ENCODE measurements at places on chromosomes 12 and 14.
A peak's percentile ranks its signal among the peaks of the same experiment; 100 is the strongest.

GRCh38 chr12:105245291-105245690 lies 9.3 kb upstream of the APPL2 start:
- no peak for DNase-seq

DNA sequence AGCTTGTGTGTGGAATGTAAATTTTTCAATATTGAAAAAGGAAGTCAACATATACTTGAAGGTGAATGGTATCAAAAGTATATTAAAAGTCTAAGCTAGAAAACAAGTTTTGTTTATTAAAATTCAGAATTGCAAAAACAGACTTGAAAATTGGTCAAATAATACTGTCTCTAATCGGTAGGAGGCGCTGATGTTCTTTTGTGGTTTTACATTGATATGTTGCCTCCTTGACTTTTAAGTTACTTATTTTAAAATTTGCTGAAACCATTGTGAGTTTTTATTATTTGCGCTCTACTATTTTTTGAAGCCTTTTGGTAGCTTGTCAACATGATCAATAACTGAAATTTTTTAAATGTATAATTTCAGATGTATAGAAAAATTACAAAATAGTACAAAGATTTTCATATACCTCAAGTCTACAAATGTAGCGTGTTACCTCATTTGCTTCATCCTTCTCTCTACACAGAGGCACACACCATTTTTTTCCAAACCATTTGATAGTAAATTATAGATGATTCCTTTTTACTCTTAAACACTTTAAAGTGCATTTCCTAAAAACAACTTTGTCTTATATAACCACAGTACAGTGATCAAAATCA lies 6.9 kb downstream of the RTRAF start:
- no peak for DNase-seq

- no peak for DNase-seq
Measured at GRCh38 chr14:51938137-51938536, 51.2 kb upstream of the RTRAF start.

- DNase-seq, result no peak
Measured at GRCh38 chr12:113238309-113238708, 17.0 kb downstream of the TPCN1 start.

DNA sequence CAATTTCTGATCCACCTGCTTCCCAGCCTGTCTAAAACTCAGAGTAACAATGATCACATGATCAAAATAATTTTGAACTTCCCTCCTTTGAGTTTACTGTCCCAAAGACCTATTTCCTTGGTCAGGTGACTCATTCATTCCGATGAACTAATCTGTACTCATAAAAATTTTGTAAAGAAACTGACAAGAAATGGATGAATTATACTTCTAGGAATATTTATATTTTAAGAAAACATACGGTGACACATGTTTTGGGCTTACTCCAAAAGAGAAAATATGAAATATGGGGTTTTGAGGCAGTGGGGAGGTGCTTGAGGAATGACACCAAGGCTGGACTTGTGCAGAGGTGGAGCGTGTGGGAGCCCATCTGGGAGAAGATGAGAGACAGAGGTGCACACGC lies 42.0 kb downstream of the GUCY2C start:
- DNase-seq, result no peak

DNA sequence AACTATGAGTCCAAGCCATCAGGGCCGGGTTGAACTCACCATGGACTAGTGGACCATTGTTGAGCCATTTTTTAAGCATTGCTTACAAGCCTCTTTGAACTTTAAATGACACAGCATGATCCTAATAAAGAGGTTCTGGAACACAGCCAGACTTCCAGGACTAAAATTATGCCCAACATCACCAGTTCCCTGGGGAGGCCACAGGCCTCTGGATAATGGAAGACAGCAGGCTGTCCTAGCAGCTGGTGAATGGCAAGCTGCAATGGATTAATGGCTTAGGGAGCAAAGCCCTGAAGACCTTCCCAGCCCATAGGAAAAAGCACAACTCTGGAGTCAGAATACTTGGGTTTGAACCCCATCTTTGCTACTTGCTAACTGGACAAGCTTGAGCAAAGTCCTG lies 71.3 kb downstream of the FLRT2 start:
- peak; percentile 25 for DNase-seq

- no peak for DNase-seq
Measured at GRCh38 chr12:93918900-93919299, 229.5 kb upstream of the PLXNC1 start.

GRCh38 chr14:88289234-88289633 lies 33.8 kb downstream of the KCNK10 start:
- DNase-seq, result no peak

DNA sequence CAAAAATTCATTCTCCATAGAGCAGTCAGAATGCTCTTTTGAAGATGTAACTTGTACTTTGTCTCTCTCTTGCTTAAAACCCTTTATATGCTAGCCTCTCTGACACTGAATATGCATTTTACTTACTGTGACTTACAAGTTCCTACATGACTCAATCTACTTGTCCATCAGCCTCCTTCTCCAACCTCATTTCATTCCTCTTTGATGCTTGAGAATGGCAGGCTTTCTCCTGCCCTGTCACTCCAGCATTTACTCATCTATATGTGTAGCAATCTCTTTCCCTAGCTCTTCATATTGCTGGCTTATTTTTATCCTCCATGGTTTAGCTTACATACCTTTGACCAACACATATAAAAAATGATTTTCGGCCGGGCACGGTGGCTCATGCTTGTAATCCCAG lies 561.9 kb downstream of the CCER1 start:
- DNase-seq, result no peak

DNA sequence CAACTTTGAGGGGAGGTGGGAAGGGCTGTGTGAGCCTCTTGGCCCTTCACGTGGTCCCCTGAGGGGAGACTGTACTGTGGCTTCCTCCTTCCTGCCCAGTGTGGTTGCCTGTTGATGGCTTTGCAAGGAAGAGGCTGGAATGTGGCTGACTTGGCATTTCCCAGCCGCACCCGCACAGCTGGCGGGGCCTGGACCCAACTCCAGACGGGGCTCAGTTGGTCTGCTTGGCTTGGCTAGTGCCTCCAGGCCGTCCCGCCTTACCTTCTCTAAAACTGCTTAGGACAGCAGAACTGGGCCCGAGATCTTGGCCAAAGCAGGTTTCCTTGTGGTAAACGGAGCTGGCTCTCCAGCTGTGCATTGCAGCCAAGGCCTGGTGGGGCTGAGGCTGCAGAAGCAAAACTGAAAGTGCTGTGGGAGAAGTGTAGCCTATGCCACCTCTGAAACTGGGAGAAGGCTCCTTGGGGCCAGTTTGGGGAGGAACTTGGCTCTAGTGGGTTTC lies 139.5 kb downstream of the SMOC1 start:
- no peak for DNase-seq

GRCh38 chr14:92651106-92651757 lies 97.2 kb downstream of the LGMN start:
- no peak for DNase-seq

GRCh38 chr14:84065811-84066210 lies 1464.1 kb upstream of the FLRT2 start:
- DNase-seq, result no peak

GRCh38 chr14:100692859-100693558 lies 33.7 kb upstream of the DLK1 start:
- no peak for DNase-seq

DNA sequence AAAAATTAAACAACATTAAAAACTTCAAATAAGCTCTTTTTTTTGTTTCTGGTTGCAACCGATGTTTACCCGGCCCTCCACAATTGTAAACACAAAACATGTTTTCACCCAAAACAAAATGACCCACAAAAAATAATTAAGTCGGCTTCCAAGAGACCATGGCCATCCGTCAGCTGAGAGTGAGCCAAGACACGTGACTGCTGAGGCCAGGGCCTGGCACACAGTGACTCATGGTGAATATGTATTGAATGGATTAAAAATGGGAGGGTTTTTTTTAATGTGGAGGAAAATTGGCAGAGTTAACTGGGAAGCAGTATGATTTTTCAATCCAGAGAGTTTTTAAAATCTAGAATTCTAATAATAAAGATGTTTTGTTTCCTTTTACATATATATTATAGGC lies 13.8 kb upstream of the CPNE8 start:
- no peak for DNase-seq

GRCh38 chr12:60210756-60211155 lies 614.9 kb downstream of the SLC16A7 start:
- no peak for DNase-seq

GRCh38 chr14:67787673-67788072 lies 28.7 kb downstream of the ZFYVE26 start:
- no peak for DNase-seq

DNA sequence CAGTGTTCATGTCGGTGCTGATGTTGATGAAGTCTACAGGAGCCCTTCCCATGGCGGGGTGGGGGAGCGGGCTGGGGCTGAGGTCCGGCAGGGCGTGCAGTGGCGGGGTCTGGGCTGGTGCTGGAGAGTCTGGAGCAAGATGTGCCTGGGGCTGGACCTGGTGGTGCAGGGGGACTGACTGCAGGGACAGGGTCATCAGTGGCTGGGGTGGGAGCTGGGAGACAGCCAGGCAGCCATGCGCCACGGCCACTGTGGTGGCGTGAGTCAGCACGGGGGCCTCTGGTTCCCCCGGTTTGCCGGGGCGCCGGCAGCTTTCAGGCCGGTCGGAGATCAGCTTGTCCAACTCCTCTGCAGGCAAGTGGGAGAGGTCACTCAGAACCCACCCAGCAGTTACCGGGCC lies 27.6 kb downstream of the FOXN4 start:
- DNase-seq, result no peak

DNA sequence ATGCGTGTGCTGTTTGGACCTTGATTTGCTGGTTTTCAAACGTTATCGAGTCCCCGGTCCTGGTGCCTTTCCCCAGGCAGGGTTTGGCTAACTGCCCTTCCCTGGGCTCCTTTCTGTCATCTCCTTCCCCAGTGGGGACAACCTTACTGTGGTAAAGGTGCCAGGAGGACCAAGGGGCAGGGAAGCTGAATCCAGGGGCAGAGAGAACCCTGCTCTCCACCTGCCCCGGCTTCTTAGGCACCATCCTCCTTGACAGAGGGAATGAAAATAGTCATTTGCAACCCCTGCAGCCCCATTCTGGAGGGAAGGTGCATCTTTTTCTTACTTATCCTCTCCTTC lies 5.0 kb downstream of the CEBPE start:
- no peak for DNase-seq

DNA sequence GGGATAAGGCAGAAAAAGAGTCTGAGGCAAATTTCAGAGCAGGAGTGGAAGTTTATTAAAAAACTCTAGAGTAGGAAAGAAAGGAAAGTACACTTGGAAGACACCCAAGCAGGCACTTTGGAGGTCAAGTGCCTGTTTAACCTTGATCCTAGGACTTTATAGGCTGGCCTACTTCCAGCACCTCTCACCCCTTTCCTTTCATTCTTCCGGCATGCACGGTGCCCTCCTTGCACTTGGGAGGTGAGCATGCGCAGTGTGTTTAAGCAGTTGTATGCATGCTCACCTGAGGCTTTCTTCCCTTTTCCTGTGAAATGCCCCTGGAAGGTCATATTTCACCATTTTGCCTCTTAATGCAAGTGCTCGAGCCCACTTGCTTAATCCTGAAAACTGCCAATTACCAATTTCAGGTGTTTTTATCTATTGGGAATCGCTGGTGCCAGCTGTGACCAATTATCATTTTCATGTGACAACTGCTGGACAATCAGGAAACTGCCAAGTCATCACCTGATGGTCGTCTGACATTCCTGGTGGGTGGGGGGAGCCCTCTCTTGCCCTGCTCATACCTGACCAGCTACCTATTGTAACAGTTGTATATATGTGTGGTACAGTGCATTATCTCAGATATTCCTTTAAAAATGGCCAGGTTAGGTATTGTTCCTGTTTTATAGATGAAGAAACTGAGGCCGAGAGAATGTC lies 53.5 kb downstream of the SUDS3 start:
- no peak for DNase-seq

DNA sequence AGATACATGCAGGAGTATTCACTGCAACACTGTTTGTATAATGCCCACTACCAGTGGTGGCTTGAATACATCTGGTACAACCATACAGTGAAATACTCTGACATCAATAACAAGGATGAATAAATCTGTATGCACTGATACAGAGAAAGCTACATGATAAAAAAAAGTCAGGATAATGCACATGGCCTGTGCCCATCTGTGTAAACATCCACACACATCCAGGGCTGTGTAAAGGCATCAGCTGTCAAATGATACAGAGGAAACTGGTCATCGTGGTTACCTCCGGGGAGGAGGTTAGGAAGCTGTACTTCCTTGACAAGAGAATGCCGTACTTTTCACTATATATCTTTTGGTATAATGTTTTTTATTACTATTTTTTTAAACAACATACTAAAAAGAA lies 176.6 kb downstream of the FOXN3 start:
- DNase-seq, result no peak

- no peak for DNase-seq
Measured at GRCh38 chr12:127282786-127283565, 984.0 kb upstream of the TMEM132C start.

DNA sequence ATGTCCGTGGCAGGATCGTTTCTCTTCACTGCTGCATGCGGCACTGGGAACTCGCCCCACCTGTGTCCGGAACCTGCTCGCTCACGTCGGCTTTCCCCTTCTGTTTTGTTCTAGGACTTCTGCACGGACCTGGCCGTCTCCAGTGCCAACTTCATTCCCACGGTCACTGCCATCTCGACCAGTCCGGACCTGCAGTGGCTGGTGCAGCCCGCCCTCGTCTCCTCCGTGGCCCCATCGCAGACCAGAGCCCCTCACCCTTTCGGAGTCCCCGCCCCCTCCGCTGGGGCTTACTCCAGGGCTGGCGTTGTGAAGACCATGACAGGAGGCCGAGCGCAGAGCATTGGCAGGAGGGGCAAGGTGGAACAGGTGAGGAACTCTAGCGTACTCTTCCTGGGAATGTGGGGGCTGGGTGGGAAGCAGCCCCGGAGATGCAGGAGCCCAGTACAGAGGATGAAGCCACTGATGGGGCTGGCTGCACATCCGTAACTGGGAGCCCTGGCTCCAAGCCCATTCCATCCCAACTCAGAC lies 1.2 kb downstream of the FOS start:
- no peak for DNase-seq

DNA sequence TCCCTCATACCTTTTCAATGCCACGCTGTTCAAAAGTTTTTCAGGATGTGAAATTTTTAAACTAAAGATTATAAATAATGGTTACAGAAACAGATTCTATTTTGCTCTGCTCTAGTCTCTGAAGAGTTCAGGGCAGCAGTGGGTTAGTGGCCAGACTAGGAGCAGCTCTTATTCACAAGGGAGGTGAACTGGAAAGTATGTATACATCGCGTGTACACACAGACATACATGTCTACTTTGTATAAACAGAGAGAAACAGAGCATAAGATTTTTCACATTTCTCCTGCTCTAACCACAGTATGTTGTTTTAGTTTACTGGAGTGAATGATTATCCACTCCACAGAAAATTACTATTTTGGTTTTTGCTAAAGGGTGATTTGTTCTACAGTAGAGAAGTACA lies 74.4 kb upstream of the CRY1 start:
- DNase-seq, result no peak

Data from NCI-H1930 (cell line).